Motor neuron (in vitro differentiated cells): ENCODE measurements at places on chromosomes 11 and 22.

DNA sequence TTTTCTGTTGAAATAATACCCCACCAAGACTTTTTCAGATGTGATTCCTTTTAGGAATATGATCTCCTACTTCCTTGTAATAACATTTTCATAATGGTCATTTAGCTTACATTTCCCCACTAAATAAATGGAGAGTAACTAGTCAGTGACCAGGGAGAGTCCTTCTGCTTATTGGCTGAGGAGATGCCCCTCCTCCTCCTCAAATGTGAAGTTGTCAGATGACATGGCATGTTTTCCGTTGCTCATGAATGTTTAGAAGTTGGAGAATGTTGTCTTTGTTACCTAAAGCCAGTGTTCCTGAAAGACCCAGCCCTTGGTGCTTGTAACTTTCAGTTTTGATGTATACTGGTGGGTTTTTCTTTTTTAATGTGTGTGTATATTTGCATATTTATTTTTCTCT, 38.2 kb downstream of the CSRP3 start:
- ATAC-seq: peak; percentile 96

GRCh38 chr11:110156503-110156902, 63.3 kb downstream of the ZC3H12C start:
- ATAC-seq: no peak

GRCh38 chr11:27408246-27408800, 45.3 kb upstream of the CCDC34 start:
- peak; percentile 26 for ATAC-seq

DNA sequence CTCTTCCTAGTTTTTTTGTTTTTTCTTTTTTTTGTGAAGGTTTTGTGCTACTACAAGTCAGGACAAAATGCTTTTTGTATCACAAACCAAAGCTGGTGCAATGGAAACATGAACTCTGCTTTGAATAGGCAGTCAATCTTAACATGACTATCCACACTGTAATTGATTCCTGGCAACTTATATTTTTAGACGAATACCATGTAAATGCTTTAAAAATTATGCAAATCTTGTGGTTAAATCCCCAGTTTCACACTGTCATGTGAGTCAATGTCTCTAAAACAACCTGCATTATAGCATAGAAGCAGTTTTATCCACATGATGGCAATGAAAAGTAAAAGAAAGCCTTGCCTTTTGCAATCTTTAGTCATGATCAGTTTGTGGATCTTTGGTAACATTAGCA, 8.9 kb downstream of the TRPC6 start:
- peak; percentile 46 for ATAC-seq

- ATAC-seq: no peak
Observed at GRCh38 chr11:35924811-35925210, 19.1 kb upstream of the LDLRAD3 start.

DNA sequence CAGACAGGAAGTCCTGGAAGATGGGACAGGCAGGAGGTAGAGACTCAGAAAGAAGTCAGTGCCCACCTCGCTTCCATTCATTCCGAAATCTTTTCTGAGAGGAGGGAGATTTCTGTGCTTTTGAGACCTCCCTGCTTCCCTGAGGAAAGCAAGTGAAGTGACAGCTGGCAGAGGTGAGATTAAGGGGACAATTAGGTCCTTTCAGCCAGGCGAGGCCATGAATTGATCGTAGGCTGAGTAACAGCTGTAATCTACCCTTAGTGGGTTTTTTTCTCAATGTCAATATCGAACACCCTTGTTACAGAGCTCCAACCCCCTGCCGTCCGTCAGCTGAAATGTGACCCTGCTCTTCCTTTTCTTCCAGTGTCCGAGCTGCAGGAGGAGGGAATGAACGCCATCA, 96.0 kb downstream of the PARVA start:
- no peak for ATAC-seq

DNA sequence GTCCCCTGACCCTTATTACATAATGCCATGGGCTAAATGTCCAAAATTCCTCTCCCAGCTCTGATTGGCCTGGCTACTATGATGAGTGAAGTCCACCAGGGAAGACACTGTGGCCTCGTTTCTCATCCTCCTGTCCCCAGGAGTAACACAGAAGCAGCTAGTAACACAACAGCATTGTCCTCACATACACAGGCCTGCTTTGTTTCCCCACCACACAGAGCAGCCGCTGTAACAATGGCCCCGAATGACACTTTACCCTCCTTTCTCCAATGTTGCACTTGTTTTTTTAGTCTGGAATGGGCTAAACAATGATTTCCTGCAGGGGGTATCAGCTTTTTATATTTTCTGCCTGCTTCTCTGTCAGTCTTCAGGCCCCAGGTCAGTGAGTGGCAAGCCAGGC, at the start of gene PRR5L:
Gene PRR5L, plus strand, starts transcription at position 363 of the 400 bp plus-strand sequence. CDS start 104,834 bp downstream, outside the sequence.
- ATAC-seq: no peak

GRCh38 chr22:35892192-35892591, 136.4 kb downstream of the RBFOX2 start:
- no peak for ATAC-seq

DNA sequence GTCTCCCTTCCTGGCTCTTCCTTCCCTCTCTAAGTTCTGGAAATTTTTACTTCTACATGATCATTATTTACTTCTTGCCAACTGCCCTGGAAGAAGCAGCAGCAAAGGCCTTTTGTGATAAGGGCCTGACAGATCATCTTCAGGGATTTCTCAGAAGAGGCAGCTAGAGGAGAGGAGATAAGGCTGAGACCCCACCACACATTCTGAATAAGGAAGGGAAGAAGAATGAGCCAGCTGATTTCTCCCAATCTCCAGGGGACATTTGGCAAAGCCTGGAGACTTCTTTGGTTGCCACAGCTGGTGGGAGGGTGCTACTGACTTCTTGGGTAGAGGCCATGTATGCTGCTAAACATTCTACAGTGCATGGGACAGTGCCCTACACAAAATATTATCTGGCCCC, 122.4 kb upstream of the OR9Q1 start:
- no peak for ATAC-seq

DNA sequence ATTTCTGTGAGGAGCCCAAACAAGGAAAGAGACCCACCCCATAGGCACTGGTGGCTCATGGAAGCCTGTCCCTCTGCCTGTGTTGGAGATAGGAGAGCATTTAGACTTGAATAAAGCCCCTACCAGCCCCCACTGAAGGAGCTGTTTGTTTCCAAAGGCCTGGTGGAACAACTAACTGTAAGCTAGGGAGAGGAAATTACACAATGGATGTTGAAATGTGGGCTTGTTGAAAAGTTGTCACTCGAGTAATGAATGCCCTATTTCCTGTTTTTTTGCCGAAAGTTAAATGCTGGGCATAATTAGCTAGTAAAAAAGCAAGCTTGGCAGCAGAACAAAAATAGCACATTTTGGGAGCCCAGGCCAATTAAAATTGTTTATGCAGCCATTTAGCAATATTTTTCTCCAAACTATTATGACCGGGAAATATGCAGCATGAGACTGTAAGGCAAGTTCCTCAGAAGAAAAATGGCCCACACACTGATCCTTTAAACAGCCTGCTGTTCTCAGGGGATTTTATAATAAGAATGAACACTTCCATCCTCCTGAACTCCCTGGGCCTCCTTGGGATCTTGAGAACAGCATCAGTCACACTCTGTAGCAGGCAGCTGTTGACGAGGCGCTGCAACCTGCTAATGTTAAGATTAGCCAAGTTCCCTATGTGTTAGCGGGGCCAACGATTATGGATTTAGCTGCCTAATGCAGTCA, 38.6 kb upstream of the LMO2 start:
- peak; percentile 93 for ATAC-seq

GRCh38 chr11:16604794-16605388, 133.6 kb upstream of the C11orf58 start:
- peak; percentile 58 for ATAC-seq

- no peak for ATAC-seq
Observed at GRCh38 chr22:43246188-43246587, 59.3 kb upstream of the TTLL12 start.

DNA sequence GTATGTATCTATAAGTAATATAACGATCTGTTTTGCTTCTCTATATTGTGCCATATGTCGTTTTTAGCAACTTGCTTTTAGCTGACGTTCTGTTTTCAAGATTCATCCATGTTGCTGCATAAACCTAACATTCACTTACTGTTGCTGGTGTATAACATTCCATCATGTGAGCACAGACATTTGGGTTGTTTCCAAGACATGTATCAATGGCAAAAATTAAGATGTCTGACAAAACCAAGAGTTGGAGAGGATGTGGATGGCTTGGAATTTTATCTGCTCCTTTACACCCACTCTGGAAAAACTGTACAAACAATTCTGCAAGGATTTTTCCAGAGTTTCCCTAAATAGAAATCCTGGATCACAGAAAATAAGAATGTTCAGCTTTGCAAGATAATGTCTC, 40.9 kb downstream of the DGCR2 start:
- no peak for ATAC-seq

- ATAC-seq: no peak
Observed at GRCh38 chr11:116730601-116731000, 42.2 kb downstream of the BUD13 start.

GRCh38 chr11:120819437-120820365, 204.2 kb upstream of the TBCEL start:
- ATAC-seq: no peak

- no peak for ATAC-seq
Observed at GRCh38 chr11:129277198-129277843, 85.2 kb upstream of the ARHGAP32 start.

- peak; percentile 20 for ATAC-seq
Observed at GRCh38 chr11:121334973-121335710, 42.6 kb downstream of the SC5D start.

GRCh38 chr11:68650801-68651200, 33.5 kb upstream of the GAL start:
- no peak for ATAC-seq

GRCh38 chr11:113255096-113255495, 59.3 kb upstream of the TTC12 start:
- no peak for ATAC-seq

- no peak for ATAC-seq
Observed at GRCh38 chr22:33510429-33510904, 409.8 kb downstream of the LARGE1 start.

- ATAC-seq: no peak
Observed at GRCh38 chr11:114190630-114191029, 105.6 kb upstream of the NNMT start.

- ATAC-seq: no peak
Observed at GRCh38 chr22:27997538-27997937, 78.5 kb upstream of the PITPNB start.

DNA sequence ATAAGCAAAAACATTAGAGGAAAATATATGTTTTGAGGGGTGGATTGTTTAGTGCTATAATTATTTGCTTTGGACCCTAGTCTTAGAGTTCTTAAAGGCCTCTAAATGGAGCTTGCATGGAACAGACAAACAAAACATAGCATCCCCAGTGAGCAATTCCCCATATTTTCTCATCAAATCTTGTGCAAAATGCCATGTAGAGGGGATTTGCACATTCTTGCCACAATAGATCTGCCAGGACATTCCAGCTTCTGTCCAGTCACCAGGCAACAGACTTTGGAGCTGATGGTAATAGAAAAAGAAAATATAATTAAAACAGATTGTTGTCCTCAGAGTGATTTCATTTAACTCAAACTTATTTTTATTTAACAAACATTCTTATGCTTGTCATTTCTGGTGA, 360.3 kb upstream of the PDGFD start:
- ATAC-seq: peak; percentile 84

GRCh38 chr11:68806931-68807844, 34.5 kb downstream of the CPT1A start:
- ATAC-seq: no peak

- ATAC-seq: peak; percentile 38
Observed at GRCh38 chr22:41799486-41800347, 762 bp upstream of the CCDC134 start.

- no peak for ATAC-seq
Observed at GRCh38 chr22:23824476-23825245, 14.1 kb downstream of the DERL3 start.

DNA sequence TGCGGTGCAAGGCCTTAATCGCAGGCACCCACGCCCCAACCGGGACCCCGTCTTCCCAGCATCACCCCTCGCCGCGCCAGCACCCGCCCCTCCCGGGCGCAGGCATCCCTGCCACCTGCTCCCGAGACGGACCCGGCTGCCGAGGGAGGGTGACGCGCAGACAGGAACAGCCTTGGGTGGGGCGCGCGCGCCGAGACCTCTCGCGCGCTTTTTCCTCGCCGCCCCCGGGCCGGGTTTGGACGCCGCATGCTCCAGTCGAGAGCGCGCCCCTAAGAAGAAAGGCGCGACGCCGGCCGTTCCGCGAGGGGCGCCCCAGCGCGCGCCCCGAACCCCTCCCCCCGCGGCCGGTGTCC, 504 bp downstream of the CFL1 start:
- no peak for ATAC-seq

DNA sequence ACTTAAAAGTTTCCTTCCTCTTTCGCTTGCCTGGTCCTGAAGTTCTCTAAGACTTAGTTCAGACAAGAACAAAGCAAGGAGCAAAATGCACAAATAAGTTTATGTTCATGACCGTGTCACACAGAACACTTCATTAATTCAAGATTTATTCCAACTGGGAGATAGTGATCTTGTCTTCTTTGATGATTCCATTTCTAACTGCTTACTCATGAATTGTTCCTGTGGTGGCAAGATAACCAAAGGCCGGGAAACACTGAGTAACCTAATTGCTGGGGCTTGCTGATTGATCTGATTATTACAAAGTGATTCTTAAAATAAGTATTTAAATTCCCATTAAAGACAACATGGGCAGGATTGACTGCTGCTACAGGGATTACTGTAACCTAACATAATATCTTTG, 1462.9 kb upstream of the RAG2 start:
- no peak for ATAC-seq

DNA sequence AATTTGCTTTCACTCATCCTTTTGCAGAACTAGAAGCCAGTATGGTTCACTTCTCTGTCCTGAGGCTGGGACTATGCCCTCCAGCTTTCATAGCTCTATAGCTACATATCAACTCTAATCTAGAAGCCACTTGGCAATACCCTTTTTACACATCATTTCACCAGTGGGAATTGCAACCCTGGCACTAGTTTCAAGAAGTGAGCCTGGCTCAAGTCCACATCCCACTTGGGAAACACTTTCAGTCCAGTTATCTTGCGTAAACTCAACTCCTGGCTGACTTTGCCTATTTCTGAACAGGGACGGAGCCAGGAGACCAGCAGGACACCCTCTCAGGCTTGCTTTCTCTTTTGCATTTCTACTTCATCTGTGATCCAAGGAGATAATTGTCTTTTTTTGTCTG, 19.9 kb upstream of the FAT3 start:
- no peak for ATAC-seq

- ATAC-seq: no peak
Observed at GRCh38 chr22:44686873-44687600, 15.0 kb upstream of the PRR5 start.

DNA sequence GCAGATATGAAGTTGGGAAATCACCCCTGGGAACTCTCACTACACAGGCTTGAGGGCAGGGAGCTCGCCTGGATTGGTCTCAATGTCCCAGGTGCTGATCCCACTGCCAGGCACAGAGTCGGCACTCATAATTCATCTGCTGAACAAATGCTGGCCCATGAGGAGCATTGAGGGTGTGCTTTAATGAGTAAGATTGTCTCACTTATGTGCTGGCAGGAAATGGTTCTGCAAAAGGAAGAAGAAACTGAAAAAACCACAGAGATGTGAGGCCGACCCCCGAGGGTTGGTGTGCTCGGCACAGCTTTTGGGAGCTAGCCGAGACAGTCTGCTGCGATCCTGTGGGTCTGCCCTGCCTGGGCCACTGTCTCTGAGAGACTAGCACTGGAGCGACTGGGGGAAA, 9.4 kb downstream of the PLAAT2 start:
- ATAC-seq: no peak
